GM12878 (cell line): ENCODE measurements at places on chromosomes 1 and 21.

DNA sequence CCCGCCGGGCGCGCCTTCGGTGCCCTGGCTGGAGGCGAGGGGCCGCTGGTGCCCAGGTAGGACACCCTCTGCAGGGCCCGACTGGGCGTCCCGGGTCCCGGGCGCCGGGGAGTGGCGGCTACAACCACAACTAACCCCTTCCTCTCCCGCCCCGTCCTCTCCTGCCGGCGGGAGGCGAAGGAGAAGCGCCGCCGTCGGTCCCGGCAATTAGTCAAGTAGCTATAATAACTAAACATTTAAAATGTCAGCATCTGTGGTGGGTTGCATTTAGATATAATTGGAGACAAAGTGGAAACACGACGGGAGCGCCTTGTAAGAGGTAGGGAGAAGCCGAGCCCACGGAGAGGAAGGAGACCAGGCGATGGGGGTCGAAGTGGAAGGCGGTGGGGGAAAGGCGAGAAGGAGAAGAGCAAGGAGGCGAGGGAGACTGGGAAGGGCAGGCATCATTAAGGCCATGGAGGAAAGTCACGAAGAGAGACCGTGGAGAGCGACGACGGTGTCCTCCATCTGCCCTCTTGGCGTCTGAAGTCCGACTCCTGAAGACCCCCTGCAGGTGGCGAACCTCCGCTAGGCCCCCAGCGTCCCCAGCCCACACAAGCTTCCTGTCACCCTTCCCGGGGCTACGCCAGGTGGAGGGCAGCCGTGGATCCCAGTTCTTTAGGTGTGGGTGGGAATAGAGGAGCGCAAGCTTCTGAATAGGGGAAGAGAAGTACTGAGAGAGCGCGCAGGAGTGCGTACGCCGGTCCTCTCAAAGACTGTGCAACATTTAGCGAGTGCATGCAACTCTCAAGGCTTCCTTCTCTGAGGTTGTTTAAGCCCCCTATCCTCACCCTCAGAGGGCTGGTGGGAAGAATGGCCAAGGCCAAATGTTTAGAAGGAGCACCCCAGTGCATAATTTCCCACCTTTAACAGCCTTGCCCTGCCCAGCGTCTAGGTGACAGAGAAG, 1.6 kb downstream of the CNIH3 start:
- H3K27me3 ChIP-seq, result peaks cover 16% of the 10 kb centered on the region
- no peaks in the 10 kb centered on the region for H3K36me3 ChIP-seq
- H3K27ac ChIP-seq, result no peak overlapping the region
- no peak overlapping the region for H3K4me3 ChIP-seq
- no peaks in the 10 kb centered on the region for H3K4me1 ChIP-seq

DNA sequence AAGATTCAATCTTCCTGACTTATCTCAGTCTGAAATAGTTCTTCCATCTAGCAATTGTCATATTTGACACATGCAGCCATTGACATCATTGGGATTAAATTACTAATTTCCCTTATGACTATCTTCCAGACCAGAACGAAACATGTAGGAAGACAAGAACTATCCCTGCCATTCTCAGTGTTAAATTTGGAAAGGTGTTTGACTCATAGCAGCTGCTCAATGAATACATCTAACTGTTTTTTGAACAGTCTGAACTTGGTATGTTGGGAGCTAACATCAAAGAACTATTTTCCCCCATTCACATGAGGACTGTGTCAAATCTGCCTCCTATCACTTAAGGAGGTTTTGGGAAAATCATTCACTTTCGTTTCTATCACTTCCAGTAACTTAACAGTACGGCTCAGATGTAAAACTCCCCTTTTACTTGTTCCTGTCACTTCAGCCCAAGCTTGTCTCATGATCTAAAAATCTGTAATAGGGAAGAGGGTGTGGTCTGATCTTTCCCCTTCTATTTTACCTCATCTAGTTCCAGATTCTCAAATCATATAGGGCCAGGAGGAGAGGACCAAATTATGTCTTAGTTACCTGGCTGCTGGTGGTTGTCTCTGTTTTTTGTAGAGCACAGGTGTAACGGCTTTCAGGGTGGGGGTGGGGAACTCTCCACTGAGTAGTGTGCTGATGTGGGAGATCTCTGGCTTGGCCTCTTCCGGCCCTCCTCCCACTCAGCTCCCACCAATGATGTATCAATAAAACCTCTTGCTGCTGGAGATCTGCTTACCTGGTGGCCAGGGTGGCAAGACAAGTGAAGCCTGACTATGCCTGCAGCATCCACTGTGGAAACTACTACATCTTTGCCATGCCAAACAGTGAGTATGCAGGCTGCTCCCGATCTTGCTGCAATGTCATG, 26.2 kb upstream of the SLAMF1 start:
- H3K27ac ChIP-seq, result peak overlapping the region; percentile 67
- H3K36me3 ChIP-seq, result peaks cover 12% of the 10 kb centered on the region
- no peaks in the 10 kb centered on the region for H3K27me3 ChIP-seq
- H3K4me1 ChIP-seq, result peaks cover 48% of the 10 kb centered on the region

- H3K27ac ChIP-seq, result no peak overlapping the region
- no peaks in the 10 kb centered on the region for H3K4me1 ChIP-seq
- DNase-seq, result no peak
- H3K27me3 ChIP-seq, result no peaks in the 10 kb centered on the region
Observed at GRCh38 chr1:98565951-98566350, 95.6 kb upstream of the SNX7 start.

GRCh38 chr1:55645270-55645669, 430.1 kb upstream of the USP24 start:
- H3K27me3 ChIP-seq, result no peaks in the 10 kb centered on the region
- H3K4me3 ChIP-seq, result no peak overlapping the region
- H3K4me1 ChIP-seq, result peaks cover 6% of the 10 kb centered on the region; the same call in 1 of the 2 replicates

GRCh38 chr1:52588535-52588934, 13.6 kb upstream of the GPX7 start:
- DNase-seq, result no peak
- H3K27me3 ChIP-seq, result no peaks in the 10 kb centered on the region
- no peak overlapping the region for H3K4me3 ChIP-seq
- H3K36me3 ChIP-seq, result no peaks in the 10 kb centered on the region
- H3K27ac ChIP-seq, result no peak overlapping the region

DNA sequence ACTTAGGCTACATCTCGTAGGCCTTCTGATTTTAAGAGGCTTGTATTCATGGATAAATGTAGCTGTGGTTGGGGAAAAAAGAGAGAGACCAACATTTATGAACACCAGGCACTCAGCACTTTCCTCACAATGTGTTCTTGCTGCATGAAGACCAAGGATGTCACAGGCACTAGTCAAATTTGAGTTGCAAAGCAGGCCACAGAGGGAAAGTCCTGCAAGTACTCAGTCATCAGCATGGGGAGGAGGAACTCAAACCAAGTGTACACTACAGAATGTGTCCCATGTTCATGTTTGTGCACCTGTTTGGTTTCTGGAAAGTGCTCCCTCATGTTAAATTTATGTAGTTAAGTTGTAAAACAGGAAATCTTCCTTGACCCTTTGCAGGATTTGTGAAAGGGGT, 8.7 kb upstream of the MAP3K7CL start:
- peak; percentile 66 for DNase-seq
- peak overlapping the region; percentile 70 for H3K27ac ChIP-seq
- peak overlapping the region; percentile 35 for H3K4me3 ChIP-seq
- no peaks in the 10 kb centered on the region for H3K36me3 ChIP-seq
- peaks cover 35% of the 10 kb centered on the region for H3K4me1 ChIP-seq

DNA sequence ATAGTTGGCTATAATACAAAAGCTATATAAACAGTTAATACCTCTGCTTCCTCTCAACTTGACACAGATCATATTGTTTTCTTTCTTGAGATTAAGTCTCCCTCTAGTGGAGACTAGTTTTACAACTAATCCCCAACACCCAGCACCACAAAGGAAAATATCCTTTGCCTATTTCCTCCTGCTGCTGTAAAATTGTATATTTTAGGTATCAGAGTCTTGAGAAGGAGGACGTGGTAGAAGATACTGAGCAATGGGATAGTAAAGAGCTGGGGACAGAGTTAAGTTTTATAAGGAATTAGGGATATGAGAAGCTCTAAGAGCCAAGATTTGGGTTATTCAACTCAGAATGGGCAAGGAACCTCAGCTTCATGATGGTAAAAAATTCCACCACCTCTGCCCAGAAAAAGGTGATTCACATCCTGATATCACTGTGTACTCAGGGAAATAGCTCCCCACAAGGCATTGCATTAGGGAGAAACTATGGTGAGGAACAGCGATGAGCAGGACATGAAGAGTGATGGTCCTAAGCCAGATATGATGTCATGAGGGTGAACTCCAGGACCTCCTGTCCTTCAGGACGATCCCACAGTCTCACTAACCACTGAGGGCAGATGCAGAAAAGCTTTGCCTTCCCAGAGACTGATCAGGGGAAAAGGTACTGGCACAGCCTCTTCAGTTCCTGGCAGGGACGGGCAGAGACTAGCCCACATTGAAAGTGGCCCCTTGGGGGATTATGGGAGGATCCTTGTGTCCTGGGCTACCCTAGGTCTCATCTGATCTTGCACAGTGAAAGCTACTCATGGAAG, 14.7 kb upstream of the CFAP126 start:
- H3K27me3 ChIP-seq, result no peaks in the 10 kb centered on the region
- H3K4me3 ChIP-seq, result no peak overlapping the region
- H3K4me1 ChIP-seq, result peaks cover 14% of the 10 kb centered on the region; the same call in 1 of the 2 replicates

DNA sequence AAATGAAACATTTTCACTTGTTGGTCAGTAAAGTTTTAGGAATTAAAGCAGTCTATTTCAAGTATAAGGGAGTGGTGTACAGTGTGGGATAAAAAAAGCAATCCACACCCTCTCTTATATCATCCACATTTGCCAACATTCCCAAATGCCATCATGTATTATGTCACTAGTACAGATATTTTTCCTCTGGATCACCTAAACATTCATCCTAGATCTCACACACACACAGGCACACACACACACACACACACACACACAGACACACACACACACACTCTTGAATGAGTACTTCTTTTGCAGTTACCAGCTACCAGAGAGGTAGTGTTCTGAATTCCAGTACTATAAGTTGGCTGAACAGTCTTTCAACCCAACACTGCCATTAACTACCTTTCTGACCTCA, 1369.1 kb upstream of the ADGRL4 start:
- no peaks in the 10 kb centered on the region for H3K27me3 ChIP-seq
- no peak for DNase-seq

GRCh38 chr1:211521102-211521815, 29.3 kb upstream of the RD3 start:
- H3K27ac ChIP-seq, result no peak overlapping the region; the same call in 1 of the 2 replicates
- H3K27me3 ChIP-seq, result no peaks in the 10 kb centered on the region
- H3K36me3 ChIP-seq, result no peaks in the 10 kb centered on the region

DNA sequence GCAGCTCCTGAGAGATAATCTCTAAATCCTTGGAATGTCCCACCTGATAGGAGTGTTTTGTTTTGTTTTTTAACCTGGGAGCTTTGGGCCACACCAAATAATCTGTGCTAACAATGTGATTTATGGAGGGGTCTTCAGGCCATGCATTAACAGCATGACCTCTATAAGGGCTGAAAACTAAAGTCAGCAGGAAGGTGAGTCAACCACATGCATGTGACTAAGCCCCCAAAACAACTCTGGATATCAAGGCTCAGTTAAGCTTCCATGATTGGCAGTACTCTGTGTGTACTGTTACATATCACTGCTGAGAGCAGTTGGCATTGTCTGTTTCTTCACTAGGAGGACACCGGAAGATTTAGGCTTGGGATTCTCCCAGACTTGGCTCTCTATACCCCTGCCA, 10.7 kb downstream of the AUNIP start:
- no peaks in the 10 kb centered on the region for H3K36me3 ChIP-seq
- H3K27ac ChIP-seq, result no peak overlapping the region
- DNase-seq, result no peak
- H3K4me1 ChIP-seq, result peaks cover 8% of the 10 kb centered on the region; the same call in 1 of the 2 replicates

GRCh38 chr1:62628506-62628905, 31.2 kb downstream of the ANGPTL3 start:
- no peak for DNase-seq
- no peak overlapping the region for H3K4me3 ChIP-seq
- H3K27ac ChIP-seq, result no peak overlapping the region
- H3K36me3 ChIP-seq, result no peaks in the 10 kb centered on the region
- no peaks in the 10 kb centered on the region for H3K27me3 ChIP-seq
- no peaks in the 10 kb centered on the region; the same call in 1 of the 2 replicates for H3K4me1 ChIP-seq

DNA sequence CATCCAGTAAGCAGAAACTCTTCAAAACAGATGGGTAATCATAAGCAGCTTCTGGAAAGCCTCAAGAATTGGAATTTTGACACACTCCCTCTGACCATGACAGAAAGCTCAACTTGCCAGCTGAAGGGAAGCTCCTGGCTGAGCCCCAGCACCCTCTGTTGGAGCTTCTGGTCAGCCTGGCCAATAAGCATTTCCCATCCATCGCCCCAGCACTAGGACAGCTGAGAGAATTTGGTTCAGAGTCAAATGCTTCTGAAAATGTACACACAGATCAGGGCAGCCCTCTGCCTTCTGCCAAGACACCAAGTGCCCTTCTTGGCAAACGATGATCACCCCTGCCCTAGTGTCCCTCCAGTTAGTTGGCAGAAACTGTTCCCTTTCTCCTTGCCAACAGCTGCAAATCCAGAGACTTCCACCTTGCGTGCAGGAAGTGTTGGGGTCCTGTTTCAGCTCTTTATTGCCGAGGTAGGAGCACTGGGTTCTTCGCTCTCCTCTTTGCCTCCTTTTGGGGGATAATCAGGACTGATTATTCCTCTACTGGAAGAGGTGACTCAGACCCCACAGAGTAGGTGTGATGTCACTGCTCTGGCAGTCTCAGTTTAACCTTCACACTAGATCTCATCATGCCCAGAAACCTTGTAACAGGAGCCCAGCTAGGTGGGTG, 11.9 kb downstream of the PIGV start:
- no peak for DNase-seq
- 0 out of 2 replicates have a peak, but pooled peaks cover 2% of the 10 kb centered on the region for H3K36me3 ChIP-seq
- peak overlapping the region; percentile 0; the same call in 1 of the 2 replicates for H3K27ac ChIP-seq
- no peak overlapping the region for H3K4me3 ChIP-seq
- peaks cover 11% of the 10 kb centered on the region for H3K4me1 ChIP-seq

- no peaks in the 10 kb centered on the region for H3K27me3 ChIP-seq
- no peak for DNase-seq
- H3K4me1 ChIP-seq, result no peaks in the 10 kb centered on the region
- no peak overlapping the region for H3K27ac ChIP-seq
- no peak overlapping the region for H3K4me3 ChIP-seq
- H3K36me3 ChIP-seq, result no peaks in the 10 kb centered on the region
Observed at GRCh38 chr1:201619513-201619912, 80.6 kb downstream of the NAV1 start.

- no peaks in the 10 kb centered on the region for H3K27me3 ChIP-seq
- no peak overlapping the region for H3K4me3 ChIP-seq
- DNase-seq, result peak; percentile 66
Observed at GRCh38 chr1:235100194-235100772, 28.4 kb downstream of the TOMM20 start.

- H3K27me3 ChIP-seq, result no peaks in the 10 kb centered on the region
- H3K27ac ChIP-seq, result peak overlapping the region; percentile 96
- peak overlapping the region; percentile 82; the same call in 1 of the 2 replicates for H3K4me3 ChIP-seq
- peaks cover 32% of the 10 kb centered on the region for H3K4me1 ChIP-seq
- peak; percentile 80 for DNase-seq
Observed at GRCh38 chr1:2545754-2546514, 10.2 kb upstream of the TNFRSF14 start.

DNA sequence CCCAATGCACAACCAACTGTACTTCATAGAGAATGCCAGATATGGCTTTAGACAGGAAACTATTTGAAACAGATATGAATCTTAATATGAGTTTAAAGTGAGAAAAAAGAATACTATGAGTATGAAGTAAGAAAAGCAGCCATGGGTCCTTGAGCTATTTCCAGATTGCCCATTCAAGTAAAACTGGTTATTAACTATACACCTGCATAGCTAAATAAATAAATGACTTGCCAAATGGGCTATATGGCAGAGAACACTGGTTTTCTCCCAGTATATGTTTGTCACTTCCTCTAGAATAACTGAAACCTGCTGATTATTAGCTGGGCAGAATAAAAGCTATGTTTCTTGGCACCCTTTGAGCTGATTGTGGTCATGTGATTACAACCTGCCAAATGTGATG, 17.0 kb upstream of the CD1C start:
- no peaks in the 10 kb centered on the region for H3K36me3 ChIP-seq
- no peak overlapping the region for H3K27ac ChIP-seq
- H3K27me3 ChIP-seq, result no peaks in the 10 kb centered on the region
- DNase-seq, result no peak
- no peaks in the 10 kb centered on the region; the same call in 1 of the 2 replicates for H3K4me1 ChIP-seq
